Activated CD4-positive, CD25-positive, alpha-beta regulatory T cell (primary cell): ENCODE measurements at places on chromosomes 7 and 10.

DNA sequence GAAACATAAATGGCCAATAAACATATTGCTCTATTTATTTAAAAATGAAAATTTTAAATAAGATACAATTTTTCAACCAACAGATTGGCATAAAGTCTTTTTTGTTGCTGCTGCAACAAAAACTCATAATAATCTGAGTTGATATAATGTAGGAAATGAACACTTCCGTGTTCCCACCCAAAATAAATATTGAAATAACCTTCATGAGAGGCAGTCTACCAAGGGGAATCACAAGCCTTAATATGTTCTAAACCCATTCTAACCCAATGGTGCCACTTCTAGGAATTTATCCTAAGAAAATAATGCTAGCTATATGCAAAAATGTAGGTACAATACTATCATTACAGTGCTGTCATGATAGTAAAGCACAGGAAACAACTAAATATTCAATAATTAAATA is 39.1 kb downstream of the SLC25A13 start:
- no peak for DNase-seq

DNA sequence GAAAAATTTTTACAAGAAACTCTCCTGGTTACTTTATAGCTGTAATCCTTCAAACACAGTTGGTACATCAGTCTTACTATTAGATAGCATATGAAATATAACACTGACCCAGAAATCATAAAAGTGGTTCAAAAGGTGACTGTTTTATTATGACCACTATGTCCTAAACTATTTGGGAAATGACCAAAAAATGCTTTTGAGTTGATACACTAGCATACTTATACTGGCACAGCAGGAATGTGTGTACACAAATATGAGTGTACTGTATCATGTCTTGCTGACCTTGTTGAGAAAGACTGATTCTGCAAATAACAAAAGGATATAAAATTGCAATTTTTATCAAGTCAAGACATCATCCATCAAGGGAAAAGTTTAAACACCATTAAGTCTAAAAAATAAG is 24.3 kb downstream of the CSTF2T start:
- DNase-seq: no peak

DNA sequence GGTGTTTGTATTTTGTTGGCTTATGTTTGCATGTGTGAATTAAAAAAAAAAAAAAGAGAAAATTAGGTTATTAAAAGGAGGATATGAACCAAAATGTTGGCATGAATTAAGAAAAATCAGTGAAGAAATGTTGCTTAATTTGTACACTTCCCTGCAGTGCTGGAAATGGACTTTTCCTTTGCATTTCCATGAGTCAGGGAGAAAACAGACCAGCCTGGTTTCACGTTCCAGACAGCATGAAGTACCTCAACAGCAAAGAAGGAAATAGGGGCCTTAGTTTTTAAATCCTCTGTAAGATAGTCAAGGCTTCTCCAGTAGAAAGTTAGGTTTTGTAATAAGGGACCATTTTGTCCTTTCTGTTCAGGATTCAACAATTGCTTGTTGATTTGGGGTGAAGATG is 159.7 kb downstream of the CELF2 start:
- DNase-seq: no peak

GRCh38 chr10:3476186-3476585 is 303.6 kb upstream of the PITRM1 start:
- DNase-seq: no peak

GRCh38 chr7:127979113-127979727 is 52.0 kb downstream of the LRRC4 start:
- no peak for DNase-seq

GRCh38 chr10:87733081-87733480 is 73.4 kb downstream of the PAPSS2 start:
- no peak for DNase-seq

DNA sequence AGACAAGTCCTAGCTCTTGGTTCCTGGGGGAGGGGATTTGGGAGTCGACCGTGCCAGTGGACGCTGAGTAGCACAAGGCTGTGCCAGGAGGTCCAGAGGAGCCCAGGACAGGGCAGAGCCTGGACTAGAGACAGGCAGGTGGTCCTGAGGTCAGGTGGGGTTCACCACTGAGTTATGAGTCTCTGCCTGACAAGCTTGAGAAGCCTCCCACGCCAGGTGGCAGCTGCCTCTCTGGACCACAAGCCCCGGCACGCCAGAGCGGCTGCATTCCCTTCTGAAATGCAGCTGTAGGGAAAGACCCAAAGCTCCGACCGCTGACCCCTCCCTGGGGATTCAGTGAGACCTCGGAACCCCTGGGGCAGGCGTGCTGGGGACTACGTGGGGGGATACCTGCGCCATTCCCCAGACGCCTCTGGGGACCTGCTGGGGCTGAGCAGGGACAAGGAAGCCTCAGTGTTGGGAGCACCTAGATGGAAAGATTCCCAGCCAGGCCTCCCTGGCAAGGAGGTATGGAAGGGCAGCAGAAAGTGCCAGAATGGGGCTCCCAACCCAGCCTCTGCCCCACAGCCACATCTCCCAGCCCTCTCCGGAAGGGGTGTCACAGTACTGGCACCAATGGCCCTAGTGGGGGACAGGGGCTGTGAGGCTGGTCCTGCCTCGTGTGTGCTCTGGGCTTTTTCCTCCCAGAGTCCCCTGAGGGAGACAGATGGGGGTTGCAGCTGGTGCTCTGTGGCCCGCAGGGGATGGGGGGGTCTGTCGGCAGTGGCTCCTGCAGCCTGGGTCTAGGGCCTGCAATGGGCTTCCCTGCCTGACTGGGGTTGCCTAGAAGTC is 29.0 kb downstream of the PDGFA start:
- no peak for DNase-seq

- DNase-seq: no peak
These were observed 61.0 kb upstream of the NFE2L3 start for GRCh38 chr7:26090927-26091519.

DNA sequence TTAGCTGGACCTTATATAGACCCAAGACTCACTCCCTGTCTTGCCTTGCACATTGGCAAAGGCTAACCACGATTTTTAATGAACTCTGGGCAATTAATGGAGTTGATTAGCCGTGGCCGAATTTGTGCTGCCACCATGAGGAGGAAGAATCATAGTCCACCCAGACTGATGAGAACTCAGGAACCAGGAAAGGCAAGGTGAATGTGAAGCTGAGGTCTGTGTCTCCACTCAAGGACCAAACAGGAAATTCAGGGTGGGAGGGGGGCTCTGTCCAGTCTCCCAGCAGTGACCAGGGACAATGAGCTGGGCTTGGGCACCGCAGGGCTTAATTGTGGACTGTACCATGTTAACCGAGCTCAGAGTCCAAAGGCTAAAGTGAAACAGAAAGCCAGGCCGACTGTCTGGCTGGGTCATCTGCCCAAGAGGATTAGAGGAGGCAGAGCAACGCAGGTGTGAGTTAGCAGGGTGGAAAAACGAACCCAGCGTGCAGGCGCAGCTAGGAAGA is 127.0 kb upstream of the JCAD start:
- no peak for DNase-seq

GRCh38 chr7:122315507-122316466 is 11.2 kb upstream of the FEZF1 start:
- no peak for DNase-seq

DNA sequence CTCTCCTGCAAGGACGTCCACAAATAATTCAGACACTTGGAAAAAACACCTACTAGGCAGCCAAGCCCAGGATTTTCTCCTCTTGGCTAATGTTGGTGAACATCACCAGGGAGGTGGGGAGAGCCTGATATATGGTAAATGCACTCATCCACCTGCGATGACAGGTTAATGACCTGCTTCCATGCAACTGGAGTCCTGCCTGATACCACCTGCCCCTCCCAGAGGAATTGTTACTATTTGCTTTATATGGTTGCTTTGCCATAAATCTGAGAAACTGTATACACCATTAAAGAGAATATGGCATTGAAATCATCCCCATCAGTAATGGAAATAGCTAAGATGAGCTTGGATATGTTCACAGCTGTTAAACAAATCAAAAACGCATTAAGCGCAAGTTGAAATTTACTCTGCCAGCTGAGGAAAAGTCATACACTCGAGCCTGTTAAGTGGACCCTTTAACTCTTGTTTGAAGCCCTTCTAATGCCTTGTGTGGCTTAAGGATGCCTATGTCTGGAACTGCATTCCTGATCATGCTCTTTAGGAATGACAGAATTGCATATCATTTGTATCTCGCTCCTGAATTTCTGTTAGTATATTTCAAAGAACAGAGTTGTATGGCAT is 208.3 kb downstream of the PRPF18 start:
- DNase-seq: no peak

- DNase-seq: no peak
These were observed 42.4 kb downstream of the PROSER2 start for GRCh38 chr10:11865561-11865960.

- no peak for DNase-seq
These were observed 7.6 kb downstream of the TACR2 start for GRCh38 chr10:69409176-69409495.

- DNase-seq: no peak
These were observed 579.4 kb downstream of the SDK1 start for GRCh38 chr7:3880228-3880987.

DNA sequence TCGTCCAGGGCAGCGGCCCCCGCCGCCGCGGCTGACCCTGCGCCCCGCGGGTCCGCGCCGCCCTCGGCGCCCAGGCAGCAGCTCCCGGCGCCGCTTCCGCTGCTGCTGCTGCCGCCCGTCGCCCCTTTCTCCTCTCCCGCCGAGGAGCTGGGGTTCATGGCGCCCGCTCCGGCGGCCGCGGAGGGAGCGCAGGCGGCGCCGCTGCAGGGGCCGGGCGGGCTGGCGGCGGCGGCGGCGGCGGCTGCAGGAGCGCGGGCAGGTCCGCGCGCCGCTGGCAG is 286 bp downstream of the DGKI start:
- DNase-seq: no peak

DNA sequence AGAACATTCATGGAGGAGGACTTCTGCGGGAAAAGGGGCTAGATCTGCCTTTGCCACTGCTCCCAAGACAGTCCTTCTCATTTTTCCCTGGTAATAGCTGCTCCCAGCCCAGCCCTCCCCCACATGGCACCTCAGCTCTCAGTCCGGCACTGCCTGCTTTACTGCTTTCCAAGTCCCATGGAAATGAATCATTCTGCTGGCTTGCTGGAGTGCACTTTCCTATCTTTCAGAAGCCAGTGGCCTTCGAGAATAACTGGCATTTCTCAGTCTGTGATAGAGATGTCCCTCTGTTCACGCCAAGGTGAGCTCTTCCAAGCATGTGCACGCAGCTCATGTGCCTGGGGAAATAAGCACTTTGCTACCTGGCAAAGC is 61.4 kb downstream of the SYPL1 start:
- DNase-seq: no peak

GRCh38 chr7:67512481-67512880 is 515.8 kb downstream of the TYW1 start:
- DNase-seq: no peak

DNA sequence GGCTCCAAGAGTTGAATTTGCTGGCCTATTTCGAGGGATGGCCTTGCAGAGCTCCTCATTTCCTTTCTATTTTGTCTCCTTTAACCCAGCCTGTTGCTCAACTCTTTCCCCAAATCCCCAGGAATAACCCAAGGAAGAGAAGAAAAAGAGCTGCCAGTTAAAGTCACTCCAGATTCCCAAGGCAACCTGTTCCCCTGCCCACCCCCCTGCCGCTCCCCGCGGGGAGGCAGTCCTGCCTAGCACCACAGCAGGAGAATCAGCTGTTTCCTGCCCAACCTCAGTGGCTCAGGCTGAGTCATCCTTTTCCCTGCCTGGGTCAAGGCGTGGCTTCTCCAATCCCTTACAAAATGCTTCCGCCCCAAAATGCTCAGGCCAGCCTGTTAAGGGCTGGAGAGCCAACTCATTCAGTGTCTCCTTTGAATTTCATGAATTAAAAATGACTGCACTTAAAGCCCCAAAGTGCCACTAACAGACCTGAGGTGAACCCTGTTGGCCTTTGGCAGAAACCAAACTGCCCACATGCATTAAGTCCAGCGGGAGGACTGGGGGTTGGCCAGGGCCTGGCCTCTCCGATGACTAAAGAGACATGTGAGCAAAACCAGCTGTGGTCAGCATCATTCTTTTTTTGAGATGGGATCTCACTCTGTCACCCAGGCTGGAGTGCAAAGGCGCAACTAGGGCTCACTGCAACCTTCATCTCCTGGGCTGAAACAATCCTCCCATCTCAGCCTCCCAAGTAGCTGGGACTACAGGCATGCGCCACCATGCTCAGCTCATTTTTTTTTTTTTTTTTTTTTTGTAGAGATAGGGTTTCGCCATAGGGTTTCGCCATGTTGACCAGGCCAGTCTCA is 83.2 kb upstream of the KIF5B start:
- DNase-seq: no peak

GRCh38 chr10:1642600-1643160 is 94.6 kb downstream of the ADARB2 start:
- no peak for DNase-seq

DNA sequence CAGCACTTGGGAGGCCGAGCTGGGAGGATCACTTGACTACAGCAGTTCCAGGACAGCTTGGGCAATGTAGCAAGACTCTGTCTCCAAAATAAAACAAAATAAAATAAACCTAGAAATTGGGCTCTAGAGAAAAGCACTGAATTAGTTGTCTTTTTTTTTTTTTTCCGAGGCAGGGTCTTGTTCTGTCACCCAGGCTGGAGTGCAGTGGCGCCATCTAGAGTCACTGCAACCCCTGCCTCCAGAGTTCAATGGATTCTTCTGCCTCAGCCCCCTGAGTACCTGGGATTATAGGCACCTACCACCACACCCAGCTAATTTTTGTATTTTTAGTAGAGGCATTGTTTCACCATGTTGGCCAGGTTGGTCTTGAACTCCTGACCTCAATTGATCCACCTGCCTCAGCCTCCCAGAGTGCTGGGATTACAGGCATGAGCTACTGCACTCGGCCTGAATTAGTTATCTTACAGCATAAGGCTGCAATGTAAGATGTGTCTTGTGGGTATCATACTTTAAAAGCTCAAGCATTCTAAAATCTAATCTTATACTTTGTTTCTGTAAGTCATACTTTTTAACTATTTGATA is 12.8 kb downstream of the MEIG1 start:
- DNase-seq: peak; percentile 12

GRCh38 chr10:71924771-71925170 is 39.4 kb upstream of the CHST3 start:
- DNase-seq: no peak

GRCh38 chr7:73624669-73625001 is 313 bp upstream of the MLXIPL start:
- no peak for DNase-seq

- no peak for DNase-seq
These were observed 36.3 kb downstream of the SUFU start for GRCh38 chr10:102540023-102540422.

- no peak for DNase-seq
These were observed 149.1 kb upstream of the NRG3 start for GRCh38 chr10:81725851-81726250.

GRCh38 chr10:88715517-88715916 is 9.5 kb downstream of the LIPK start:
- no peak for DNase-seq
